ENCODE measurements at places on chromosomes 1 and 21.

DNA sequence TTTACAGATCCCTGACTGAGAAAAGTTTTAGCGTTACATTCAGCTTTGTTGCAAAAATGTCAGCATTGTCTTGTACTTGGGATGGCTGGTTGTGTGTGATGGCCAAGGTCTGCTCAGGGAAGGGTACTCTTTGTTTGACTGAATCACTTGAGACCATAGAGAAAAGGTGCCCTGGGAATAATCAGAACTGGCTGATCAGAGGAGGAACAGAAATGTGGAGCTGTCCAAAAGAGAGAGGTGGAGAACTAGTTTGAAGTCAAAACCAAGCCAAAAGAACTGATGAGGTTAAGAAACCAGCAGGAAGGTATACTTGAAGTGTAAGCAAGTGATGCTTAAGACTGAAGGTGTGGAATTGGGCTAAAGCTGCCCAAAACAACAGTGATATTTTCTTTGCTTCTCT, 107.6 kb upstream of the LYPLAL1 start:
- no peak for DNase-seq

GRCh38 chr1:160657250-160657781, 10.5 kb upstream of the SLAMF1 start:
- no peak for DNase-seq

DNA sequence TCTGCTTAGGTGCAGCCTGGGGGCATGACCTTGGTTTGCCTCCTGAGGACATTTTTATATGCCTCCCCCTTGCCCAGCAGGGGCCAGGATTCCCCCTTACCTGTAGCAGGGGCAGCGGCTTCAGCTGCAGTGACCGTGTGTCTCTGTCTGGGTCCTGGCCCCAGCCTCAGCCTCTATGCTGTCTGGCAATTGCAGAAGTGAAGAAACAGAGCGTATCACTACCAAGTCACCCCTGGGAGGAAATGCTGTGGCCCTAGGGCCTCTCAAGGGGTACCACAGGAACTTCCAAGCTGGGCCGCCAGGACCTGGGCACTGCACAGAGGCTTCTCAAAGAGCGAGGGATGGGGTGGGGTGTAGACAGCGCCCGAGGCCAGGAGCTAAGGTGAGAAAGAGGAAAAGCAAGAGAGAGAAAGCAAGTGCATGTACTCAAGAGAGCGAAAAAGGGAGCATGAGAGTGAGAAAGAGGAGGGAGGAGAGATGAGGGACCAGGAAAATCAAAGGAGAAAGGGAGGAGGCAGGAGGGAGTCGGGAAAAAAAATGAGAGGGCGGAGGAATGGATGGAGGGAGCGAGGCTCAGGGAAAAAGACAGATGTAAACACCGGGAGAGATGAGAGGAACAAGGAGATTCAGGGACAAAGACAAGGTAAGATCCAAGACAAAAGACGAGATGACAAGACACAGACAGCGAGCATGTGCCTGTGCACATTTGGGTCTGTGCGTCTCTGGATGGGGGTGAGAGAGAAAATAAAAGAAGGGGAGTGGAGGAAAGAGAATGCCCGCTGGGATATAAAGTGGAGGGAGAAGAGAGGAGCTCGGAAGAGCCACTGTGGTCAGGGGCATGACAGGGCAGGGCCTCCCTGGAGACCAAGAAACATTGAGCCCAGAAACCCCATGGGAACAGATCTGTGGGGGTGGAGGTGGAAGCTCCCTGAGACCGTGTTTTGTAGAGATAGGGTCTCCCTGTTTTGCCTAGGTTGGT, at the start of gene PTAFR:
PTAFR (minus strand) TSS at position 199 of the 979 bp plus-strand sequence. CDS start 25,669 bp downstream, outside the sequence.
- DNase-seq: peak; percentile 80

- no peak for DNase-seq
These were observed 20.2 kb downstream of the NUAK2 start for GRCh38 chr1:205301205-205301821.

GRCh38 chr1:197841158-197841557, 61.3 kb upstream of the C1orf53 start:
- no peak for DNase-seq

- no peak for DNase-seq
These were observed 3.2 kb upstream of the PROX1 start for GRCh38 chr1:213984387-213985208.

GRCh38 chr1:183002797-183003196, 20.4 kb upstream of the LAMC1 start:
- DNase-seq: no peak

GRCh38 chr1:89973471-89974127, 21.3 kb upstream of the ZNF326 start:
- DNase-seq: no peak

DNA sequence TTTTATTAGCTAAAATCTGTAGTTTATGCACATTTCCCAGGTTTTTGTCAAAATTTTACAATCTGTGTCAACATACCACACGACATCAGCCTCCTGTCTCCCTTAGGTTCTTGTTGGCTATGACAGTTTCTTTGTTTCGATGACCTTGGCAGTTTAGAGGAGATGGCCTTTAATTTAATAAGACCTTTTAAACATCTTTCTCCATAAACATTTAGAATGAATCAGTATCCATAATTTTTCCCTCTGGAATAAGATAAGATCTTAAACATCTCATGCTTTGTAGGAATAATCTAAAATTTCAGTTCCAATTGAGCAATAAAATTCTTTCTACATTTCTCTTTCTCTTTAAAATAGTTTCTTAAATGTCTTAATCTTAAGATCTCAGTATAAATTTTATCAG, 28.7 kb upstream of the DYRK1A start:
- no peak for DNase-seq

GRCh38 chr21:15495965-15496364, 233.8 kb upstream of the USP25 start:
- no peak for DNase-seq

- peak; percentile 34 for DNase-seq
These were observed 17.2 kb downstream of the PODN start for GRCh38 chr1:53079251-53079650.

GRCh38 chr1:235945775-235946570, 79.3 kb upstream of the LYST start:
- DNase-seq: no peak

GRCh38 chr1:245441689-245442088, 286.9 kb downstream of the KIF26B start:
- no peak for DNase-seq

DNA sequence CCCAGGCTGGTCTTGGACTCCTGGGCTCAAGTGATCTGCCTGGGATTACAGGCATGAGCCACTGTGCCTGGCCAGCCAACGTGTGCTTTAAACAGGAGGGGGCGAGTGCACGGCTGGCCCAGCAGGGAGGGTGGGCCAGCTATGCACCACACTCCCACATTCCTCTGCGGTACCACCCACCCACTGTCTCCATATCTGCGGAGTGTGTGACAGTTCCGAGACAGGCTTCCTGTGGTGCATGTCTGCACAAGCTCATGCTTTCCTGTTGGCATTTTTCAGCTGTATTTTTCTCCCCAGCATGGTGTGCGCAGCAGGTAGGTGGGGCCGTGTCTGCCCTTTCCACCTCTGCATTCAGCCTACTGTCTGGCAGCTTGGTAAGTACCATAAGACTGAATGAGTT, 183.3 kb downstream of the AJAP1 start:
- no peak for DNase-seq

DNA sequence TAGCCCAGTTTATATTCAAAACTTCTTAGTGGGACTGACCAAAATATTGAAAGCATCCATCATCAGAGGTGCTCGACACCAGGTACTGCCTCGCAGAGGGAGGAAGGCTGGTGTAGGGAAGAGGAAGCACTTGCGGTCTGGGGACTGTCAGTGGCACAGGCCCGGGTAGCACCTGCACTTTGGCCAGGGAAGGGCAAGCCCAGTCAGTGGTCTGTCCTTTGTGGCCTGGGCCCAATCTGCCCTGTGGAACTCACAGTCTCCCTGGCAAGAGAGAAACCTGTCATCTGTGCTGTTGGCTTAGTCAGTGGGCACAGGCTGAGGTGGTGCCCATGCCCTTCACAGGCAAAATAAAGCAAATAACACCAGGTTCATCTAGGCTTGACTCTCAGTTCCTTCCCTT, 77.4 kb downstream of the SYT6 start:
- DNase-seq: no peak

- peak; percentile 42 for DNase-seq
These were observed 58.2 kb downstream of the SIK1 start for GRCh38 chr21:43368685-43369084.

GRCh38 chr1:247548092-247548491, 842 bp upstream of the GCSAML start:
- DNase-seq: no peak

DNA sequence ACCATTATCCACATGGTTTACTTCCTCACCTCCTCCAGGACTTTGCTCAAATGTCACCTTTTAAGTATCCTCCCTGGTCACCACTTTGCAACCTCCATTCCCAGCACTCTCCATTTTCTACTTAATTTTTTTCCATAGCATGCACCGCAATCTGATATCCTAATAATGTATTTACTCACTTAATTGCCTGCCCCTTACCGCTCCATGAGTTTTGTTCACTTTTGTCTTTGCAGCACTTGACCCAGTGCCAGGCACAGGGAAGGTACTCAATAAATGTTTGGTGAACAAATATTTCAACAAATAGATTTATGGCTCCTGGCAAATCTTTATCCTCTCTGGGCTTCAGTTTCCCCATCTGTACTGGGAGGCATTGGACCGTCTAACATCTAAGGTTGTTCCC, 53.6 kb downstream of the UBE2T start:
- no peak for DNase-seq

DNA sequence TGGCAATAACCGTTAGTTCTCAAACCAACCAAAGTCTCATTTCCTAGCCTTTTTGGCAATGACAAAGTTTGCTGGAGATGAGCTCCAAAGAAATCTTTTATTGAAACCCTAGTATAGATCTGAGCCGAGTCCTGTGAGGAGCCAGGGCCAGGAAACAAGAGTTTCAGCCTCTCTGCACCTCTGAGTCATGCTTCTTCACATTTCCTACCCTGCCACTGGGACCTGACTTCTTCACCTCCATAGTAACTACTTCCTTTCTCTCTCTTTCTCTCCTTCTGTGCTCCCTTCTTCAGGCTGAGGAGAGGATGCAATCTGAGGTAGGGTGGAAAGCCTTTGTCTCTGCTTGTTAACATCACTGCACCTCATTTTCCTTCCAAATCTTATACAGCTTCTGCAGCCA, 38.7 kb upstream of the IPO9 start:
- DNase-seq: no peak

DNA sequence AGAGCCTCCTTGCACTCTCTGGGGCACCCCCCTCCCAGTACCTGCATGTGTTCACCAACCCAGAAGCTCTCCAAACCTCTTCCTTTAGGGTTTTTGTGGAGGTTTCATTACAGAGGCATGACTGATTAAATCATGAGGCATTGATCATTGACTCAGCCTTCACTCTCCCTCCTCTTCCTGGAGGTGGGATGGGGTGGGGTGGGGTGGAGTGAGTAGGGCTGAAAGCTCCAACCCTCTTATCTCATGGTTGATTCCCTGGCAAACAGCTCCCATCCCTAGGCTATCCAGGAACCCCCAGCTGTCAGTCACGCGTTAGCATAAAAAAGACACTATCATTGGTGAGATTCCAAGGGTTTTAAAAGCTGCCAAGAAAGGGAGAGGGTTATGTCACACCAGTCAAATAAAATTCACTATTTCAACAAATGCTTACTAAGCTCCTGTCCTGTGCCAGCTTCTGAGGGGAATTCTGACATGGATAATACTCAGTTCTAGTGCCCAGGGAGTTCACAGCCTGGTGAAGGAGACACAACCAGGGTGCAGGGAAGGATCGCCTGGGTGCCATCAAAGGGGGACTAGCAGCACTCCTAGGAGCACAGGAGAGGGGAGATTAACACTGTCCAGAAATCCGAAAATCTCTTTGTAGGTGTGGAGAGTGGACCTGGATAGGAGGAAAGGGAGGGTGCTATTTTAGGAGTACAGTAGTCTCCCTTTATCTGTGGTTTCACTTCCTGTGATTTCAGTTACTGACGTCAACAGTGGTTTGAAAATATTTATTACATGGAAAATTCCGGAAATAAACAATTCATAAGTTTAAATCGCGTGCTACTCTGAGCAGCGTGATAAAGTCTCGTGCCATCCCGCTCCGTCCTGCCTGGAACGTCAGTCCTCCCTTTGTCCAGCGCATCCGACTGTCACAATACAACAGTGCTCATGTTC, 6.8 kb upstream of the IL24 start:
- no peak for DNase-seq

- no peak for DNase-seq
These were observed 48.2 kb downstream of the HHAT start for GRCh38 chr1:210376836-210377372.

DNA sequence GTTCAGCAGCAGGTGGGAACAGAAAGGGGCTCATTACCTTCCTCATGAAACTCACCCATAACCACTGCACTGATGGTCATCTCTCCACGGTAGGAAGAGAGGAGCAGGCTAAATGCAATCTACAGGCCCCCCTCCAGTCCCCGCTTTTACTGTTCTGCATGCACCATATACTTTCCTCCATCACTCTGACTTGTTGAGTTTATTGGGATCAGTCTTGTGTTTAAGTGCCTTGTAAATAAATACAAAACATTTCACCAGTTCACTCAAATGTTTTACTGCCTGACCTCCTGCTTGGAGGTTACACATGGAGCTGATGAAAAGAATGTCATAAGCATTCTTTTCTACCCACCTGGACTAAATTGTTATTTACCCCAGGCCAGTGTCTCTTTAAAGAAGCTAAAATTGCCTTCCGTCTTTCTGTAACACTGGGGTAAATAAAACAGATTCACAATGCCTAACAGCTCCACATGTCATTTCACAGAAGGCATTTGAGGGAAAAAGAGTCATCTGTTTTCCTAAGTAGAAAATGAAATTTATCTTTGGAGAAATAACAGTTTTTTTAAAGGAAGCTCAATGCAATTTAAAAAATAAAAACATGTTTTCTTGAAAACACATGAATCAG, 30.7 kb downstream of the PTPN14 start:
- DNase-seq: no peak

GRCh38 chr1:55233145-55233777, 18.1 kb upstream of the USP24 start:
- no peak for DNase-seq

DNA sequence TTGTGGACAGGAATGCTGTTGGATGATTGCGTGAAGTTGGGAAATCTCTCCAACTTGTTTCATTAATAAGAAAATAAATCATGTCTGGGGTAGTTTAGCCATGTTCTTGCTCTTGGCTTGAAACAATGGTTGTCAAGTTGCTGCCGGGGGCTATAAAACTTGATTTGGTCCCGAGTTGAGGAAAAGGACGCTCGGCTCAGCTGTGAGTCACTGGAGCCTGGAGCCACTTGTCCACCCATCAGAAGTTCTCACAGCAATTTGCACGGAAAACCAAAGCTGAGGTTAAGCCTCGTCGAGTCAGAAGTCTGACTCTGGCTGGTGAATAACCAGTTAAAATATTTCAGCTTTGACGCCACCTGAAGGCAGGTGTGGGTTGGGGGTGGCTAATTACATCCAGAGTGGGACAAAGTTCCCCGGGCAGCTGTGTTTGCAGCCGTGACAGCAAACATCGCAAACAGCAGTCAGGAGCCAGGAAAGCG, 19.7 kb upstream of the RIPK4 start:
- no peak for DNase-seq
